ELF-1 (cell line): ENCODE measurements at places on chromosomes 2 and 18.

- DNase-seq: no peak
Measured at GRCh38 chr2:69961496-69961895, at the start of gene ASPRV1. Gene ASPRV1, minus strand, starts transcription at chr2:69961631. Its CDS starts 195 bp downstream, at chr2:69961436.

DNA sequence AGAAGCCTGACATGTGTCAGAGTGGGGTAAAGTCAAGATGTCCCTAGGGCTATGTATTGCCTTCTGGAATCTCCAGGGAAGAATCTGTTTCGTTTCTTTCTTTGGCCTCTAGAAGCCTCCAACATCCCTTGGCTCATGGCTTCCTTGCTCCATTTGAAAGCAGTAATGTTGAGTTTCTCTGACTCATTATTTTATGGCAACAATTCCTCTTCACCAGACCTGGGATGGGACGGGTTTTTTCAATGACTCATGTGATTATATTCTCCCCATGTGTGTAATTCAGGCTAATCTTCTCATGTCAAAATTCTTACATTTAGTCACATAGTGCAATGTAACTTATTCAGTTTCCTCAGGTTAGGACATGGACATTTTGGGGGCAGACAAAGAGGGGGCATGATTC lies 1038.6 kb downstream of the CBLN2 start:
- DNase-seq: no peak

GRCh38 chr2:101466426-101466825 lies 8.5 kb downstream of the RFX8 start:
- no peak for DNase-seq

GRCh38 chr2:38243186-38243880 lies 133.7 kb downstream of the ATL2 start:
- no peak for DNase-seq

DNA sequence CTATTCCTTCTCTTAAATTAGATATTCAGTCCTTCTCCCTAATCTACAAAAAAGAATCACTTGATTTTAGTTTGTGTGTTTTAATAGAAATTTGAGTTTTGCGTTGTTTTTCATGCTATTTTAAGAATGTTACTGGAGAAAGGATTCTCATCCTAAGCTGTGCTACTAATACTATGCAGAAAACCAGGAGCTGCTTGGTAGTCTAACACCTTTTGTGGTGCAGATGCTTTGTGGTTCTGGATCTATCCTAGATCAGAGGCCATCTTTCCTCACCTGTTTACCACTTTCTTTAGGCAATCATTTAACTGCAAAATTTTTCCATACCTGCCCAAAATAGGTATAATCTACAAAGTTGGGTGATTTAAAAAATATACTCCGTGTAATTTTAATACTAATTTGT lies 823.6 kb downstream of the CPS1 start:
- no peak for DNase-seq

GRCh38 chr18:56647951-56648893 lies 2.9 kb upstream of the WDR7 start:
- no peak for DNase-seq

GRCh38 chr18:14769381-14769780 lies 21.4 kb downstream of the ANKRD30B start:
- no peak for DNase-seq

DNA sequence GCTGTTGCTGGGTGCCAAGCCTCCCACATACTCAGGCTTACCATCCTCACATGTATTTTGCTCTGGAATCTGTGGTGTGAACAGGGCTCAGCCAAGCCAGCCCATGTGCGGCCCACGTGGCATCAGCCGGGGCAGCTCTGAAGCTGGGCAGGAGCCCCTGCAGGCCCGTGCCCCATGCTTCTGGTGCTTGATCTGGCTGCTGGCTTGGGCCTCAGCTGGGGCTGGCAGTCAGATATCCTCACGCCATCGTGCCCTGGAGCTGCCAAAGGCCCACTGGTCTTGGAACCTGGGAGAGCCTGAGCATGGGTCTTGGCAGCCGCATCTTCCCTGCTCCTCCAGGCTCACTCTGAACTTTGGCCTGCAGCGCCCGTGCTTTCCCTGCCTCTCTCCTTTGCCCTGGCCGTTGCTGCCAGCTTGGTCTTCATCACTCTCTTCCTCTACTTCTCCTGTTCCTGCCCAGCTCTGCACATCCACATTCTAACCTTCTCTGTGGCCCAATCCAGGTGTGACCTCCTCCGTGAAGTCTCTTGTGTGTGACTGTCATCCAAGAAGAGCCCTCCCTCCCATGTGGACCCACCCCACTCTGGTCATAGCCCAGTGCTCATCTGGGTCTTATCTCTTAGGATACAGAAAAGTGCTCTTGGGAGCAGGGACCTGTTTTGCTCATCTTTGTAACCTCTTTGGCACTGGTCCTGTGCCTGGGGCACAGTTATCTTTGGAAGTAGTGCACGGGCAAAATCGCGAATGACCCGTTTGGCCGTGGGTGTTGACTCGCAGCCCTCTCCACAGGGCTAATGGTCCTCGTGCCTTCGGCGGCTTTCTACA lies 116.1 kb downstream of the RNF144A start:
- no peak for DNase-seq
